Neural progenitor cell (in vitro differentiated cells): ENCODE measurements at places on chromosomes 7 and 10.

- DNase-seq: no peak
These were observed 100.4 kb upstream of the SEMA3D start for GRCh38 chr7:85287106-85287825.

GRCh38 chr7:23863209-23863787, 153.3 kb downstream of the STK31 start:
- peak; percentile 60 for DNase-seq

DNA sequence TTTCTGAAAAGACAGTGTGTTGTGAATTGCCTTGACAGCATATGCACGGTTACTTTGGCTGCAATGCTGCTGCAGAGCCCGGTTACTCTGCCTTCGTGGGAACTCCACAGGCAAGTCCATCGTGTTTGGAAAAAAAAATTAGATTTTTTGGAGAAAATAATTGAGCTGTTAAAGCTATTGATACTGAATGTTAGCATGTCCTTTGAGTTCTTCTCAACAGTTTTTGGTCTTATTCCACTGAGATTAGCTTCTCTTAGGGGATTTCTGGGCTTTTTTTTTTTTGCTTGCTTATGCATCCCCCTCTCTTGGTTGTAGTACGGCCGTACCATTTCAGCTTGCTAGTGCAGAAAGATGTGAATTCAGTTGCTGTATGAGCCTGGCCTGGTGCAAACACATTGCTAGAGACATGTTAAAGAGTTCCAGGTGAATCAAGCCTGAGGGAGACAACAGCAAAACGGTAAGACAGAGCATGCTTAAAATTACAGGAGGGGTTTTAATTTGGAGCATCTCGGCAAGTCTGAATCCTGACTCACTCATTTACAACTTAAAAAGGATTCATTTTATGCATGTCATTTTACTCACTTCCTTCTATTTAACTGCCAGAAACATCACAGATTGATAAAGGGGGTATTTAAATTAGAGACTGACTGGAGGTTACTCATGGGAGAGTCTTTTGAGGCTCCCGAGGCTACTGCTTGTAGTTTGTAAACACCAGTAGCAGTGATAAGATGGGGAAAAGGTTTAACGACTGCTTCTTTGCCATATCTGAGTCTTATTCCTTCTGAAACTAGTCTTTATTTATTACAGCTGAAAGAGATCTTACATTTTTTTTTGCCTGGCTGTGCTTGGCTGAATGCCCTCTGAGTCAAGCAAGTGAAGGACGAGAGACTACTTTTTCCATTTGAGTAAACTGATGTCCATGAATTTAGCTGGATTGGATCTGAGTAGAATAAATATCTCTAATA, 113.7 kb downstream of the CDK14 start:
- DNase-seq: no peak

DNA sequence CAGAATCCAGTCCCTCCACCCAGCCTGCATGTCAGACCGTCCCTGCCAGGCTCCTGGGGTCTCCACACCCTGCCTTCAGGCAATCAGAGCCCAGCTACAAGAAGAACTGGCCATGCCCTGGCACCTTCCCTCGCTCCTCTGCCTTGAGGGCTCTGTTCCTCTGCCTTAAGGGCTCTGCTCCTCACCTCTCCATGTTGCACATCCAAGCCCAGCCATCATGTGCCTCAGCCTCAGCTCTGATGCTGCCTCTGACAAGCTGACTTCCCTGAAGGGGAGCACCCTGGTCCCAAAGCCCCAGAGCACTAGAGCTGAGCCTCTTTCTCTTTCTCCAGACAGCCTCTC, 50.3 kb upstream of the ANTXRL start:
- no peak for DNase-seq

- DNase-seq: no peak
These were observed 96.4 kb downstream of the CALD1 start for GRCh38 chr7:134875867-134876266.

DNA sequence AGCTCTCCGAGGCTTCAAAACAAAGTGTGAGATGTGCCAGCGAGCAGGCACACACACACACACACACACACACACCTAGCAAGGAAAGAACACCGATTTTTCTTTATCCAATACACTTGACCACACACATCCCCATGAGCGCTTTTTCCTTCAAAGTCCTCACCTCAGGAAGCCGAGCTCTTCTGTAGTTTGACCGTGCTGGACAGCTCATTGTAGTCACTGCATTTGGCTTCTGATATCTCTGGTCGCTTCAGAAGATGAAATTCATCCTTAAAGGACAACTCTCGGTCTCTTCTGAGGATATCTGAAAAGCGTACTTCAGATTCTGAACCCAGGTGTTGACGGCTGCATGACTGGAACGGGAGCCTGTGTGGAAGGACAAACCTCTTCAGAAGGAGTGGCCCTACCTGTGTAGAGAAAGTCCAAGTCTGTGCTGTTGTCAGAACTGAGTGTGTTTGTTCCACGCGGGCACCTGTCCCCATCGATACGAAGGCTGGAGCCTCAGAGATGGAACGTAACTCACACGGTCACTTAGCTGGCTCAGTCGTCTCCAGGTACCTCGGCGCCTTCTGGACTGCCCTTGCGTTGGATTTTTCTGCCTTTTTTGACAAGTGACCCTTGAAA, 28.1 kb upstream of the SHH start:
- no peak for DNase-seq

DNA sequence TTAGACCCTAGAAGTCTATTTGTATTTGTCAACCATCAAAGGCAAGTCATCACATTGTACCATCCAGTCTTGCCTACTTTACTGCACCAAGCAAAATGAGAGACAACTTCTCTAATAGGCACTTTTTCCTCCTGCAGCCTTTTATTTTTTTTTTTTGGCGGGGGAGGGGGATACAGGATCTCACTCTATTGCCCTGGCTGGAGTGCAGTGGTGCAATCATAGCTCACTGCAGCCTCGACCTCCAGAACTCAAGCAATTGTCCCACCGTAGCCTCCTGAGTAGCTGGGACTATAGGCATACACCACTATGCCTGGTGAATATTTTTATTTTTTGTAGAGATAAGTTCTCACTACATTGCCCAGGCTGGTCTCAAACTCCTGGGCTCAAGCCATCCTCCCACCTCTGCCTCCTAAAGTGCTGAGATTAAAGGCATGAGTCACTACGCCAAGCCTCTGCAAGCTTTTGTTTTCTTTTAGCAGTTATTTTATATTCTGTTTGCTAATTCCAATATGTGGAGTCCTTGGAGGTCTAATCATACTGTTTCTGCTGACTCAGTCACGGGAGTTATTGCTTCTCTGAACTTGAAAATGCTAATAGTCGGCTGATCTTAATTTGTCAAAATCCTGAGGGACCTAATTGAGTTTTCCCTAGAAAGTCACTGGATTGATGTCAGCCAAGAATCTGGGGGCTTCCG, 14.2 kb downstream of the KPNA7 start:
- no peak for DNase-seq

GRCh38 chr10:130333185-130333584, 197.0 kb downstream of the GLRX3 start:
- DNase-seq: peak; percentile 22

DNA sequence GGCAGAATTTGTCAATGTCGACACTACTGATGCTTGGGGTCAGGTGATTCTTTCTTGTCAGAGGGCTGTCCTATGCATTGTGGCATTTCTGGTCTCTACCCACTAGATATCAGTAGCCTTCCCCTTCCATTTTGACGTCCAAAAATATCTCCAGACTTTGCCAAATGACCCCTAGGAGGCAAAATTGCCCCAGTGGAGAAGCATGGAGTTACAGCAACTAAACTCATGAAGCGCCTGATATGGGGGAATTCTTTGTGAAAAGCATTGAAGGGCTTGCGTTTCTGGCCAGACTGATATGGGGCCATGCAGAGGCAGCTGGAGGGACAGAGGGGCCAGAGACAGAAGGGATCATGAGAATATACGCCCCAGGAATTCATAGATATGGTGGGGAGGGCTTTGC, 43.6 kb downstream of the ADRB1 start:
- DNase-seq: no peak

DNA sequence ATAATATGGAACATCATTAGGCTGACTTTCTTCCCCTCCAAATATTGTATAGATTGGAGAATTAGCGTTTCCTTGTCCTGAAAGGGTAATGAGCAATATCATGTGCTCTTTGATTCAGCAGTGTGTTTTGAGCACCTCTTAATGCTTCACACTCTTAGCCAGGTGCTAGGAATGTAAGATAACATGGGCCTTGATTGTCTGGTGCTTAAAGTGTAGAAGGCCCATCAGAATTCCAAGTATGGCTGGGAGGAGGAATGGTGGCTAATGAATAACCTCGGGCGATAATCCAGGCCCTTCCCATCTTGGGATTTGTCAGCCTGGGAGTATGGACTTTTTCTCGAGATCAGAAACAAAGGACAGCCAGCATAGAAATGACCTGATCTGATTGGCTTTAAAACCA, 8.6 kb downstream of the TSPAN13 start:
- no peak for DNase-seq

DNA sequence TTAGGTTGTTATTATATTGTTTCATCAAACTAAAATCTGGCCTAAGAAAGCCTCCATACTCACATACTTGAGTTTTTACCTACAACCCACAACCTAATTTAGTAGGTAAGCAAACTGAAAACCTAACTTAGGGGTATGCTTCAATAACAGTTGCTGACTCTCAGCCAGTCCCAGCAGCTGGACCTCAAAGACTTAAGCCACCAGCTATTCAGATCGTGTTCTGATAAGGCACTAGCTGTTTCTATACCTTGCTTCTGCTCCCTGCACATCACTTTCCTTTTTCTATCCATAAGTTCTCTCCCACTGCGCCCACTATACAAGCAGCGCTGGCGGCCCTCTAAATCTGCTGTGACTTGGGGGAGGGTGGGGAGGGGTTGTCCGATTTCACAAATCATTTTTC, 42.3 kb downstream of the SUGCT start:
- no peak for DNase-seq

GRCh38 chr7:98727146-98727709, 110.1 kb downstream of the NPTX2 start:
- no peak for DNase-seq

DNA sequence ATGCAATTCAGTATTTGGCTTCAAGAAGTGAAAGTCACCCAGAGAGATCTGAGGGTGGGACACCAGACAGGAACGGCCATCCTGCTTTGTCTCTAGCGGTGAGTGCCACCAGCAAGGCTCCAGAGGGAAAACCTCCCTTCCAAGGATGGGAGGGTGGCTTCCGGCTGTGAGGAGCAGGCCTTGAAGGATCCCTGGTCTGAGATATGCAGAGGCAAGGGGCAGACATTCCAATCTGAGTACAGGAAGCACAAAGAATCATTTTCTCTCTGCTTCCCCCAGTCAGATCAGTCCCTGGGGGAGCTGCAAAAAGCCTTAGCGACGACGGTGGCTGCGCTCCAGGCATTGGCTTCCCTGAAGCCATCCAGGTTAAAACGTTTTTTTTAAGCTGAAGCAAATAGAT, 167.4 kb downstream of the TEX36 start:
- no peak for DNase-seq

- peak; percentile 15 for DNase-seq
These were observed 49.0 kb downstream of the WNT2 start for GRCh38 chr7:117273814-117274225.

GRCh38 chr10:2476812-2477553, 590.4 kb upstream of the PFKP start:
- DNase-seq: peak; percentile 85

DNA sequence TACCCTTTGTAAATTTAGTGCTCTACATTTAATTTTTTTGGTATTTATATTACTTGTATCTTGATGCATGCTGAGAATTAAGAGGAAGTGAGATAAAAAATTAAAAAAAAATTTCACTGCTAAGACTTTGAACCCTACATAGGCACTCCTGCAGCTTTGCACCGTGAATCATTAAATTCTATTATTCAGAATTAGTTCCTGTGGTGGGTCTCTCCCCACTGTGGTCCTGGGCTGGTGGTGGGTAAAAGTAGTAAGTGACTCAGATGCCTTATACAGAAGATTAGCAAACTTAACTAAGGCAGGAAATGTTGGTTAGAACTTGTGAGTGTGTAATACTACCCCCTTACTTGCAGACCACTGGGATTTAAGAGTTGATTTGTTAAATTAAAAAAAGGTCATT, 72.6 kb downstream of the AP3M1 start:
- DNase-seq: no peak

GRCh38 chr10:71527135-71527534, 130.4 kb downstream of the CDH23 start:
- no peak for DNase-seq

DNA sequence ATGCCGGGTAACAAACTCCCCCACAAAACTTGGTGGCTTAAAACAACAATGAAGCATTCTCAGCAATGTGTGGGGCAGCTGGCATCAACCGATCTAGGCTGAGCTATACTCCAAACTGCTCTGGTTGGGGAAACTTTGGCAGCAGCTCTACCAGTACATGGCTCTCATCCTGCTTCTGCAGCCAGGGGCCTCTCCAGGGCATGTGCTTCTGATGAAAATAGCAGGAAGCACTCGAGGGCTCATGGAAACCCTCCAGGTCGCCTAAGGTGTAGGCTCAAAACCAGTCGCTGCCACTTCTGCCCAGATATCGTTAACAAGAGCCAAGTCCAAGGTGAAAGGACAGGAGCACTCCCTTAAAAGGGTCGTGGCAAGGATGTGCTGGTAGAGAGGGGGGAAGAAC, 134.1 kb downstream of the TEX36 start:
- no peak for DNase-seq

- DNase-seq: no peak
These were observed 29.3 kb downstream of the TNS3 start for GRCh38 chr7:47552621-47553020.

GRCh38 chr10:48511066-48511874, 93.6 kb downstream of the ARHGAP22 start:
- DNase-seq: no peak

DNA sequence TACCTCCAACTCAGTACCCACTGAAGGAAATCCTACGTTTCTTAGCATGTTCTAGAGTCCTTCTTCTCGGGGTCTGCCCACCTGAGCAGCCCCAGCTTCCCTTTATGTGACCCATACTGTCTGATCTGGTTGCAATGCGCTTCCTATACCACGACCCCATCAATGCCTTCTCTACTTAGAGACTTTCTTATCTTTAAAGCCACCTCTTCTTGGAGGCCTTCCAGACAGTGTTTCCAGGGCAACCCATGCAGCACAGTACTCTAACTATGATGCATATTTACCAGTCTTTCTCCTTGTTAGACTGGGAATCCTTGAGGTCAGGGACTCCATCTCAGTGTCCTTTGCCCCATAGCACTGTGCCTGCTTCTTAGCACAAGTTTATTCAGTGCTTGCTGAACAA, 54.5 kb upstream of the SLF2 start:
- DNase-seq: no peak

GRCh38 chr10:101720606-101721230, 25.7 kb upstream of the FBXW4 start:
- no peak for DNase-seq

GRCh38 chr10:116286626-116287200, 13.7 kb upstream of the GFRA1 start:
- no peak for DNase-seq

DNA sequence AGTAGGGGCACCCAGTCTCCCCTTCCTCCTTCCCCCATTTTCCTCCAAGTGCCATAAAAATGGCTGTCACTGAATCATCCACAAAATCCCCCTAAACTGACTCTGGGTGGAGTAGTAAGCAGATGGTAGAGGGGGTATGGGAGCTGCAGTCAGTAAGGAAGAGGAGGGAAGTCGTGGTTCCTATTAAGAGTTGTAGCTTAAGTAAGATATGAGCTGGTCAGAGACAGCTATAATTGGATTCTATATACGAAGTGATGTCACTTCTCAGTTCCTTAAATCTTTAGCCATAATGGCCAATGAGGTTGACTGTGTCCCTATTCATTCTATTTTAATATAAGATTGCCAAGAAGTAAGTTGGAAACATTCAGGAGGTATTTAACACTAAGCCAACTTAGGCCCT, 131.7 kb downstream of the SLC16A9 start:
- no peak for DNase-seq

GRCh38 chr10:126854726-126855495, 50.3 kb upstream of the DOCK1 start:
- no peak for DNase-seq

- DNase-seq: no peak
These were observed 601.4 kb upstream of the MGMT start for GRCh38 chr10:128865436-128866195.
